ENCODE measurements at places on chromosomes 13 and 19.

DNA sequence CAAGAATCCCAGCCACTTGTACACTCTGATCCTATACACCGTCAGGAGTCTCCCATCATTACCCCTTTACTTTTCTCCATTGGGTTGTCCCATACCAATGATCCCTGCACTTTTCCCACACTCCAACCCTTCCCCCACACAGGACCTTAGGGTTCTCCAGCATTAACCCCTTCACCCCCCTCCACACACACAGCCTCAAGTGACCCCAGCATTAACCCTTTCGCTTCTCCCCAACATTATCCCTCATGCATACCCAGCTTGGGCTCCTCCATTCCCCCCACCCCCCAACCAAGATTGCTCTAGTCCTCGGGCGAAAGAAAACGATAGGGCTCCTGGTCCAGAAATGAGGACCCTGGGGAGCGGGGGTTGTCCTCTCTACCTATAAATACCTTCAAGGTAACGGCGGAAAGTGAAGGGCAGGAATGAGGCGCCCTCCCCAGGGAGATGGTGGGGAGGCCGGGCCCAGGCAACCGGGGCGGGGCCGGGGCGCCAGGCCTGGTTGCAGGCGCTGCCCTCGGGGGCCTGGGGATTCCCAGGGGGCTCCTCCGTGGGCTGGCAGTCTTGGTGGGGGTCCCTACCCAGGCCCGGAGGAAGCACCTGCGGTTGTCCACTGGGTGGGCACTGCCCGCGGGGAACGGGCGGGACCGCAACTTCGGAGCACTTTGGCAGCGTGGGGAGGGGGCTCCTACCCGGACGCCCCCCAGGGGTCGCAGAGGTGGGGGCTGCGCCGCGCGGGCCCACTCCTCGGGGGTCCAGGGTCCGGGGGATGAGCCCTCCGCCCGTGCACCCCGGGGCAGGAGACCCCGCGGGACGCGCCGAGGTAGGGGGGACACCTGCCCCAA is 757 bp downstream of the WIZ start:
- DNase-seq = no peak

DNA sequence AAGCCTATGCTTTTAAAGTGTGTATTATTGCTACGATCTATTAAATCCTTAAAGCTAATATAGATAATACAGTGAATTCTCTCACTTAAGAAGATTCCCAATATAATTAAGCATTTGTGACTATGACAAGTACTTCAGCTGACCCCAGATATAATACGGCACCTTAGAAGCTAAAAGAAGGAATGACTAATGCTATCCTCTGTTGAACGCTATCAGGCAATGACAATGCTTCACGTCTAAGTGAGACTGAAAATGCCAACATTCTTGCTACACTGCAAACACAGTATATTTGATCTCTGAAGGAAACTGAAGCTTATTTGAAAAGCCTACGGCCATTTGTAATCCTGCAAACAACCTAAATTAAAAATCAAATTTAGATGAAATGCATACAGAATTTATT is 19.7 kb downstream of the VWA8 start:
- no peak for DNase-seq

GRCh38 chr13:50783717-50784290 is 59.7 kb downstream of the DLEU7 start:
- DNase-seq = no peak

DNA sequence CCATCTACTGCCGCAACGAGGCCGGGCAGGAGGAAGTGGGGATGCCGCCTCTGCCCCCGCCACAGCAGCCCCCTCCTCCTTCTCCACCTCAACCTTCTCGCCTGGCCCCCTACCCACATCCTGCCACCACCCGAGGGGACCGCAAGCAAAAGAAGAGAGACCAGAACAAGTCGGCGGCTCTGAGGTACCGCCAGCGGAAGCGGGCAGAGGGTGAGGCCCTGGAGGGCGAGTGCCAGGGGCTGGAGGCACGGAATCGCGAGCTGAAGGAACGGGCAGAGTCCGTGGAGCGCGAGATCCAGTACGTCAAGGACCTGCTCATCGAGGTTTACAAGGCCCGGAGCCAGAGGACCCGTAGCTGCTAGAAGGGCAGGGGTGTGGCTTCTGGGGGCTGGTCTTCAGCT is 3.4 kb upstream of the NUP62 start:
- no peak for DNase-seq

DNA sequence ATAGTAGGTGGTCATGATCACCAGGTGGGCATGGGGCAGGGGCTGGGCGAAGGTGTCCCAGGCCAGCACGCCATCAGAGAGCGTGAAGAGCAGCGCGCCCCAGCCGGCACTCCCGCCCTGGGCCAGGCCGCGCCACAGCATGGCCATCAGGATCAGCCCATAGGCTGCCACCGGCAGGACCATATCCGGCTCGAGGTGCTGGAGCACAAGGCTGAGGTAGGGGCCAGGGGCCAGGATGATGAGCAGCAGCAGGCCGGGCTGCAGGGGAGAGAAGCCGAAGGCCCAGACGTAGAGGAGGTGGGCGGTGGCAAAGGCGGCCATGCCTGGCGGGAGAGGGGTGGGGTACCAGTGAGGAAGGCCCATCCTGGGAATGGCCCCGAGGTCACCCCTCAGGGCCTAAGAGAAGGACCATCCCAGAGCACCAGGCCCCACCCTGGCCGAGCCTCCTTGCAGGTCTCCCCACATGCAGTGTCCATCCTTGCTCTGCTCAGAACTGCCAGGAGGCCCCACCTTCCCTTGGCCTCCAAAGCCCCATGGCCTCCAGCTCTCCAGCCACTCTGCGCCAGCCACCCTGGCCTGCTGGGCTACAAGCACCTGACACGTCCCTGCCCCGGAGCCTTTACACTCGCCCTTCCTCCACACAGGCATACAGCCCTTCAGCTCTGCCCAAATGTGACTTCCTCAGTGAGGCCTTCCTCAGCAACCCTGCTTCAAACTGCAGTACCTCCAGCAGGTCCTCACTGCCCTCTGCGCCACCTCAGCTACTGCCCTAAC is 1.1 kb downstream of the TMEM86B start:
- no peak for DNase-seq

DNA sequence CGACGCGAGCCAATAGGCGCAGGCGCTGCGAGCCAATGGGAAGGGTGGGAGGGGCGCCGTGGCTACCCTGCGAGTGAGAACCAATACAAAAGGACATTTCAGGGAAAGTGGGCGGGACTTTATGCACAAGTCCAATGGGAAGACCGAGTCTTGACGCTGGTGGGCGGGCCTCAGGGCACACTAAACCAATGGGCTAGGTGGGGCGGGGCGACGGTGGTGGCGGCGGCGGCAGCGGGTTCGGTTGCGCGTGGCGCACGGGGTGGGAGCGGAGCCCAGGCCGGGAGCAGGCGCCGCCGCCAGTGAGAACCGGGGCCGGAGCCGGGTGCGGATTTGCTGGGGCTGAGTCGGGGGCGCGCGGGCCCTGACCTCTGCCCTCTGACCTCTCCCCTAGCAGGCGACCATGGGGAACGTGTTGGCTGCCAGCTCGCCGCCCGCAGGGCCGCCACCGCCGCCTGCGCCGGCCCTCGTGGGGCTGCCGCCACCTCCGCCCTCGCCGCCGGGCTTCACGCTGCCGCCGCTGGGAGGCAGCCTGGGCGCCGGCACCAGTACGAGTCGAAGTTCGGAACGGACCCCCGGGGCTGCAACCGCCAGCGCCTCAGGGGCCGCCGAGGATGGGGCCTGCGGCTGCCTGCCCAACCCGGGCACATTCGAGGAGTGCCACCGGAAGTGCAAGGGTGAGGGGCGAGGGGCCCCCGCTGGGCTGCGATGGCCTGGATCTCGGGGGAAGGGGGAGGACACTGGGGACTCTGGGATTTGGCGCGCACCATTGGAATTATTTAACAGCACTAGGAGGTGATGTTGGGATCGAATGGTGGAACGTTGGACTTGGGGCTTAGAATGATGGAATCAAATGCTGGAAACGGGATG is at the start of gene TOMM40:
Gene TOMM40, plus strand, starts transcription at position 239 of the 867 bp plus-strand sequence. Its CDS starts 162 bp downstream, at position 401.
- DNase-seq = peak; percentile 100

DNA sequence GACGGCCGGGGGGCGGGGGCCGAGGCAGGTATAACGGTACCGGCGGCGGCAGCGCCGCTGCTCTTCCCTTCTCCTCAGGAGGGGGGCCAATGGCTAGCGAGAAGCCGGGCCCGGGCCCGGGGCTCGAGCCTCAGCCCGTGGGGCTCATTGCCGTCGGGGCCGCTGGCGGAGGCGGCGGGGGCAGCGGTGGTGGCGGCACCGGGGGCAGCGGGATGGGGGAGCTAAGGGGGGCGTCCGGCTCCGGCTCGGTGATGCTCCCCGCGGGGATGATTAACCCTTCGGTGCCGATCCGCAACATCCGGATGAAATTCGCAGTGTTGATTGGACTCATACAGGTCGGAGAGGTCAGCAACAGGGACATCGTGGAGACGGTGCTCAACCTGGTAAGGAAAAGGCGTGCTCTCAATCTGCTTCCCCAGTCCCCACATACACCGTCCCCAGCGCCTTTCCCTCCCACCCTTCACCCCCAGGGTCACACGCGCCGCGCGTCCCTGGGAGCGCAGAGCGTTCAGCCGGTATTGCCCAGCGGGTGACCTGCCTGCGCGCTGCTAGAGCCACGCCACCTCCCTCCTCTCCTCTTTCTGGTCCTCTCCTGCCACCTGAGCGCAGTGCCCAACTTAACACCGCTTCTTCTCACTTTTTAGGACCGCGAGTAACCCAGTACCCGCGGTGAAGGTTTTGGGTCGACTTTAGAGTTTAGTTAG is 814 bp downstream of the NBEA start:
- peak; percentile 2 for DNase-seq

- no peak for DNase-seq
These were observed 281.3 kb upstream of the SOX21 start for GRCh38 chr13:94993616-94994015.

GRCh38 chr13:84606616-84607015 is 724.3 kb upstream of the SLITRK1 start:
- DNase-seq = no peak
